Omental fat pad (tissue), 4 donors: ENCODE measurements at places on chromosomes 1 and 21. TPM values are rescaled to one million over a fixed set of nuclear protein-coding genes. Genes with fewer than 3 reads are reported as not detected.

DNA sequence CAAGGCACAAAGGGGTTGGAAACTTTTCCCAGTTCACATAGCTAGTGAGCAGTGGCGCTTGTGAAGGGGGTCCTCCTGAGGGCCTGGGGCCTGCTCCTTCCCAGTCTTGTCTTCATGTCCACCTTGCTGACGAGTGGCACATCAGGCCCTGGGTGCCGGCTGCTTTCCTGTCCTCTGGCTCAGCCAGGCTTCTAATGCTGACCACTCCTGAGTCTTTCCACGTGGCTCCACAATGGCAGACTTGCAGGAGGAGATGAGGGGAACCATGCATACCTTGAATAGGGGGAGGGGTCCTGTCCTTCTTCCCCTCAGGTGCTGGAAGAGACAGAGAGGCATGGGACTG, 38.7 kb downstream of the MAPKAPK2 start:
- no peak for DNase-seq

- DNase-seq: no peak
Measured at GRCh38 chr1:31643976-31644559, 608 bp downstream of the PEF1 start.

DNA sequence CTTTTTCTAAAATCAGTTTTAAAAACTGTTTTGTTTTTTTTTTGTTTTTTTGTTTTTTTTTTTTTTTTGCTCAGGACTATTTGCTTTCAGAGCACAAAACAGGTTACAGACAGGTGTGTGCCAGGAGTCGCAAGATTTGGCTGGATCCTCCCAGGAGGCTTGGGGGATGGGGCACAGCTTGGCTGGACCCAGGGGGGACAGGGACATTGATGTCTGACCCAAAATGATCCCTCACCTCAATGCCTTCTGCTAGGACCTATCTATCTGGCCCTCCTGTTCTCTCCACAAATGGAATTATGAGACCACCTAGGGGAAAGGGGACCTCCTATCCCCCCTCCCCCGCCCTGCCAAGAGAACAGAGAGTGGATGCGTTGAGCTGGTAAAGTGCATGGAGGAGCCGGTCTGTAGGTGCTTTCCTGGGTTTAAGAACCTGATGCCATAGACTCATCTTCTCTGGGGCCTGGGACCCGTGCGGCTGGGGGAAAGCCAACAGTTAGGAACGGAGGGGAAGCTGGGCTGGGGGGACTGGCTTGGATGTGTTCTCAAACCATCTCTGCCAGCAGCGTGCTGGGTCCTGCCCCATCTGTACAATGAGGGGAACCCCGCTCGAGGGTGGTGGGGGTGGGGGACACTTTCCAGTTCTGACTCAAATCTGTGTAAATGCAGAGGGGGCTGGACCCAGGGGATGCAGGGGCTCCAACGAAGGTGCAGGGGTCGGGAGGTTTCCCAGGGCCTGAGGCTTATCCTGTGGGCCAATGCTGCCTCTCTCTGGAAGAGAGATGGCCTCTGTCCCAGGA, 28.9 kb downstream of the RUNX3 start:
- DNase-seq: peak; percentile 14

Gene RGS8
- total RNA-seq: 0.06 TPM

Gene CNIH3
- total RNA-seq: 4.0 TPM
